Ovary (tissue), 10 donors: ENCODE measurements at places on chromosomes 11 and 22.

- no peak for DNase-seq
These were observed 179.4 kb downstream of the CADM1 start for GRCh38 chr11:115324581-115325432.

DNA sequence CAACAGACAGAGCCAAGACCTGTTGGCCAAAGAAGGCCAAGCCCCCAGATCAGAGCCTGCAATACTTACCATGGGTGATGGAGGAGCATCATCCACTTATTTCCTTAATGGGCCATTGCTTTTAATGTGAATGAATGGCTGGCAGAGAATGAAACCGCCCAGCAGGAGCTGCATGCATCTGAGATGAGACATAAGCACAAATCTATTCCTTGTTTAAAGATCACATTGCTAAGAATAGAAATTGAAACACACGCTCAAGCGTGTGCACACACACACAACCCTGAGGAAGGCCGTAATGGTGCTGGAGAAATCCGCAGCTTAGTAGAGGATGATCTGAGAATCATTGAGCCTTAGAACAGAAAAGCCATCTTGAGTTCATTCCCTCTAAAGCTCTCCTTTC lies 5.3 kb upstream of the RRAS2 start:
- no peak for DNase-seq

GRCh38 chr22:28734393-28734792 lies 7.2 kb downstream of the CHEK2 start:
- no peak for DNase-seq

- peak; percentile 31 for DNase-seq
These were observed 29.0 kb downstream of the TTLL1 start for GRCh38 chr22:43060183-43060582.

GRCh38 chr11:6531267-6531752 lies 34.2 kb downstream of the DNHD1 start:
- no peak for DNase-seq

DNA sequence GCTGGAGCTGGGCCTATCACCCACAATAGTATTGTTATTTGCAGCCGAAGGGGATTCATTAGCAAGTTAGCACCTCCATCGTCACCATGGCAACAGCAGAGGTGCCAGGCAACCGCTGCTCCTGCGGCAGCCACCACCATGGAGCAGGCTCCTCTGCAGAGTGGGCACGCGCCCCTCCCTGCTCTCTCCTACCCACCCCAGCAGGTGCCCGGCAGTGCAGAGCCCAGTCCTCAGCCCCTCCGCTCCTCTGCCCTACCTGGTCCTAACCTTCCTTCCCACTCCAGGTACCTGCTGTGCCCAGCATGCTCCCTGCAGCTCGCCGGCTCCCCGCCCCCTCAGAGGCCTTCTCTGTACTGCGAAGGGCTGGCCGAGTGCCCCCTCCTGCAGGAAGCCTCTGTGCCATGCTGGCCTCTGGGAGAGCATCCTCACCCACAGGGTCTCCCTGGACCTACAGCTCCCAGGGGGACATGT lies 3.6 kb downstream of the DUSP8 start:
- no peak for DNase-seq

DNA sequence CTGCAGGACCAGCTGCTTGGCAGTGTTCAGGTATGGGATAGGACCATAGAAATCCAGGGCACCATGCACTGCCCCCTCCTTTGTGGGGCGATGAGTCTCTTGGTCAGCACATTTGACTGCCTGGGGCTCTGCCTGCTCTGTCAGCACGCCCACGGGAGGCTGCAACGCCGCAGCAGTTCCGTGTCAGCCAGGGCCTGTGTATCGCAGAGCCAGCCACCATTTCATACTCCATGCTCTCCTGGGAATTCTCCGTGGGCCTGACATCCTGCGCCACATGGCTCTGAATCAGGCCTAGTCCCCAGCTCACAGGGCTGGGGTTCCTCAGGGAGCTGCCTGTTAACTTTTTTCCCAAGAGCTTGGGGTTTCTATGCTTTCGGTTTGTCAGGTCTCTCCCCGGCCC lies 16.9 kb upstream of the RELT start:
- DNase-seq: no peak

DNA sequence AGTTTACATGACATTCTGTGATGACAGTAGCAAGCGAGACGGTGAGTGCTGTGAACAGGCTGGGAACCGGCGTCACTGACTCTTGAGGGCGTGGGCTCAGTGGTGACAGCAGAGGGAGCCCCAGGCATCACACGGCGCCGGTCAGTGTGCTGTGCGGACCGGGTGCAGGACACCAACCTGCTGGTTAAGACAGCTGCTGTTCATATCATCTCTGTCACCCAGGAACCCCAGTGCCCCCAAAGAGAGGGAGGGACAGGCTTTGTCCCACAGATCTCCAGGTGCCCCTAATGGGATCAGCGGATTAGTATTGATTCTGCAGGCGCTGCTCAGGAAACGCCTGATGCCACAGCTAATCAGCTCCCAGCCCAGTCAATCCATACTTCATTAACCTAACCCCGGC lies 18.4 kb downstream of the B3GAT1 start:
- no peak for DNase-seq

GRCh38 chr22:49289822-49290679 lies 537.6 kb downstream of the BRD1 start:
- no peak for DNase-seq

GRCh38 chr11:17171343-17171742 lies 36.4 kb downstream of the PIK3C2A start:
- DNase-seq: no peak

GRCh38 chr11:8724682-8725081 lies 42.1 kb downstream of the RPL27A start:
- no peak for DNase-seq

DNA sequence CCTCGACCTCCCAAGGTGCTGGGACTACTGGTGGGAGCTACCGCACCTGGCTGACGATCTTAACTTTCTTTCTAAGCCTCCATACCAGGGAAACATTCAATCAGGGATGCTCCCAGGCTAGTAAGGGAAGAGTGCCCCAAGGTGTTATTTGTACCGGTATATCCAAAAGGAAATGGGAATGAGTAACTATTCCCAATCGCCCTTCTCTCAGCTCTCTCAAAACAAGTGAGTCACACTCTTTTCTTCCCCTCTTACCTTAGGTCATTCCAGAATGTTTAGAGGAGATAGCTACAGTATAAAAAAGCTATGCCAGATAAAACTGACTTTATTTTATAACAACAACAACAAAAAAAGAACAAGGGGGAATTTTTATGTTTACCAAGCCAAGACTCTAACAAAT lies 13.7 kb downstream of the DCDC1 start:
- DNase-seq: no peak

- no peak for DNase-seq
These were observed 81.7 kb downstream of the BCR start for GRCh38 chr22:23261900-23262450.

DNA sequence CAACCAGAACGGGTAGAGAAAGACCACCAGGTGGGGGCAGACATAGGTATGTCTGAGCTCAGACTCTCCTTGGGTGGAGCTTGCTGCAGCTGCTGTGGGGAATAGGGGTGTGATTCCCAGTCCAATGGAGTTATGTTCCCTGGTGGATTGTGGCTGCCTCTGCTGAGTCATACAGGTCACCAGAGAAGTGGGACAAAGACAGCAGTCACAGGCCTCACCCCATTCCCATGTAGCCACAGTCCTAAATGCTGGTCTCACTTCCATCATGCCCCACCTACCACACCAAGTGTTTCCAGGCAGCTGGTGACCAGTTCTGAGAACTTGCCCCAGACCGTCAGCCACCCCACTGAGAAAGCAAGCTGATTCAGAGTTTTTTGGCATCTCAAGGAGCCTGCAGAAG lies 17.5 kb downstream of the OR52E5 start:
- DNase-seq: no peak

DNA sequence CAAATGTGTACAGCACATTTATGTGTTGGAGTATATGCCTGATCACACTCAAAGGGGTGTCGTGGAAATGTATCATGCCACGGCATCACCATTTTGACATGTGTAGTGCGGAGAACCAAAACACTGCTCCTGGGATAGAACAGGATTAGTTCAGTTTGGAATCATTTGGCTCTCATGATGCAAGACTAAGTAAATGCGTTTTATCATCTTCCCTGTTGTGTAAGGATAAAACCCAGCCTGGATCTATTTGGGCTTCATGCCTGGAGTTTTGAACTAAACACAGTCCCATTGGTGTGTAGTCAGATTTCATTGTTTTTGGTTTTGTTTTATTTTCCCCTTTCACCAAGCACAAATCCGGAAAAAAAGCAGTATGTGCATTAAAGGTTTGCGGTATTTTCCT lies 574.3 kb downstream of the NTM start:
- DNase-seq: no peak

GRCh38 chr22:46380581-46380980 lies 45.1 kb downstream of the TRMU start:
- no peak for DNase-seq

- no peak for DNase-seq
These were observed 34.0 kb upstream of the CARS1 start for GRCh38 chr11:3091081-3091845.

GRCh38 chr22:29138556-29139305 lies 65.9 kb downstream of the KREMEN1 start:
- DNase-seq: no peak

DNA sequence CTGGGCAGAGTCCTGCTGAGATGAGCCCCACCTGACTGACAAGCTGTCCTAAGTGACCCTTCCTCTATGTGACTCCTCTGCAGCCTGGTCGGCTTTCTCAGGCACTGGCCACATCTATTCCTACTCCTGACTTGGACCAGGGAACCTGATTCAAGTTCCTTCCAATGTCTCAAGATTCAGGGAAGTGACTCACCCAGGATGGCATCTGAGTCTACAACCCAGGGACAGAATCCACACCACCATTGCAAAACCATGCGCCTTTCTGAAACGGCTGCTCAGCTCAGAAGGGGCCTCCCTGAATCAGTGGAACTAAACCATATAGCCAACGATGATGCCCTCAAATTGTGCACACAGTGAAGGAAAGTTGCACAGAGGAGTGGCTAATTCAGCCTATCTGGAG lies 63.9 kb upstream of the CSNK2A3 start:
- no peak for DNase-seq
